Right atrium auricular region (tissue), 2 donors: ENCODE measurements at places on chromosomes 1 and 21. TPM values are rescaled to one million over a fixed set of nuclear protein-coding genes. Genes with fewer than 3 reads are reported as not detected.
A peak's percentile ranks its signal among the peaks of the same experiment; 100 is the strongest.

DNA sequence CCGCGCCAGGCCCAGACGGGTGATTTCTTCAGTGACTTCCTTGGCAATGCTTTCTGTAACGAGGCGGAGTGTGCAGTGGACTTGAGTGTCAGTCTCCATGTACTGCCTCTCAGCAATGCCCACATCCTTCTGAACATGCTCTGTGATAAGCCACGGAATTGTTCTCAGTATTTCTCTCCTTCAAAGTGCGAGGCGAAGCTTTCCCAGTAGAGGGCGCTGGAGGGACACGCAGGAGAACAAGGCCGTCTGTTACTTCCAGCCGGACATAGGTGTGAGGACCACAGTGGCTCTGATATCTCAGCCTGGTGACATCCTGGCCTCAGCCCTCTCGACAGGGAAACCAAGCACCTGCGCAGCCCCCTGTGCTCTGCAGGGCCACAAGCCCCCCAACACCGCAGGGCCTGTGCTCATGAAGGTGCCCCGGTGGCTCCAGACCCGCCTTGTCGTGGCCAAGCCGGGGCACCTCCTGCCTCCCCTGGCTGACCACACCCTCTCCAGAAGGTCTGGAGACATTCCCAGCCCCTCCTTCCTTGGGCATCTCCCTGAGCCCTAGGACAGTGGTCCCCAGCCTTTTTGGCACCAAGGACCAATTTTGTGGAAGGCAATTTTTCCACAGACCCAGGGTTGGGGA lies 46.1 kb upstream of the BACE2 start:
- H3K36me3 ChIP-seq, result no peaks in the 10 kb centered on the region
- H3K4me1 ChIP-seq, result no peaks in the 10 kb centered on the region
- peak; percentile 90 for DNase-seq

- H3K36me3 ChIP-seq, result peaks cover 39% of the 10 kb centered on the region
- no peak overlapping the region for H3K4me3 ChIP-seq
- H3K4me1 ChIP-seq, result no peaks in the 10 kb centered on the region
- H3K27me3 ChIP-seq, result no peaks in the 10 kb centered on the region
- H3K27ac ChIP-seq, result no peak overlapping the region
These were observed 18.9 kb downstream of the CLEC20A start for GRCh38 chr1:178477841-178478240.

- no peak overlapping the region for H3K27ac ChIP-seq
- H3K36me3 ChIP-seq, result no peaks in the 10 kb centered on the region
- no peaks in the 10 kb centered on the region for H3K4me1 ChIP-seq
These were observed 111.0 kb downstream of the NTNG1 start for GRCh38 chr1:107251839-107252238.

DNA sequence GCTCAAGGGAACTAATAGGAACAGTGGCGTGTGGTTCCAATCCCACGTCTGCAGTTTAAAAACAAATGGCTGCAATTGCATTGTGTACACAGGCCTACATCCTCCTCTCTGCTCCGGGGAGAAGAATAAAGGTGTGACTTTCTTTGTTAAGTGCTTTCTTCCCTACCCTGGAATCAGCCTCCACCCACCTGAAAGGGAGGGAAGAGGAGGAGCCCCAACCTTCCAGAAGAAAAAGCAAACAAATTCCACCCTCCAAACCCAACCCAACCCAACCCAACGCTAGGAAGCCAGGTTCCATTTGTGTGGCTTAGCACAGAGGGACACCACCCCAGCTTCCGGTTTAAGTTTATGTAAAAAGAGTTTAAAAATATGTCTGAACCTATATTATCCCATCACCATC lies 11.8 kb upstream of the BACE2 start:
- no peaks in the 10 kb centered on the region for H3K36me3 ChIP-seq
- DNase-seq, result no peak
- no peaks in the 10 kb centered on the region for H3K27me3 ChIP-seq
- no peak overlapping the region for H3K27ac ChIP-seq
- H3K4me3 ChIP-seq, result no peak overlapping the region

GRCh38 chr1:71834601-71835441 lies 447.5 kb downstream of the NEGR1 start:
- no peaks in the 10 kb centered on the region for H3K4me1 ChIP-seq
- H3K27me3 ChIP-seq, result no peaks in the 10 kb centered on the region
- H3K36me3 ChIP-seq, result no peaks in the 10 kb centered on the region
- H3K4me3 ChIP-seq, result no peak overlapping the region

DNA sequence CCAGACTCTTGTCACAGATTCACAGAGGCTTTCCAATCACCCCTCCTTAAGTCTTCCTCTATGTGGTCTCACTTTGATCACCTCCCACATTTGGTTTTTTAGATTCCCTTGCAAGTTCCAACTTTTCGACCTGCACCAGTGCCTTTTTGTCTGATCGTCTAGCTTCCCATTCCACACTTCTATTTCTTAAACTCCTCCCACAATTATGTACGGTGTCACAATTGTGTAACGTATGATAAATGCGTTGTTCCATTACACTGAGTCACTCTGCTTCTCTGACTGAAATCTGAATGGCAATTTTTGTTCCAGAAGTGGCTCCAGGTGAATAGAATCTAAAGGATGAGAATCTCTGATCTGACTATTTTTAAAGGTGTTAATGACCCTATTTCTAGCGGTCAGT lies 320.1 kb downstream of the LMX1A start:
- H3K36me3 ChIP-seq, result no peaks in the 10 kb centered on the region
- DNase-seq, result no peak
- H3K27ac ChIP-seq, result no peak overlapping the region
- H3K27me3 ChIP-seq, result no peaks in the 10 kb centered on the region
- no peaks in the 10 kb centered on the region for H3K4me1 ChIP-seq

DNA sequence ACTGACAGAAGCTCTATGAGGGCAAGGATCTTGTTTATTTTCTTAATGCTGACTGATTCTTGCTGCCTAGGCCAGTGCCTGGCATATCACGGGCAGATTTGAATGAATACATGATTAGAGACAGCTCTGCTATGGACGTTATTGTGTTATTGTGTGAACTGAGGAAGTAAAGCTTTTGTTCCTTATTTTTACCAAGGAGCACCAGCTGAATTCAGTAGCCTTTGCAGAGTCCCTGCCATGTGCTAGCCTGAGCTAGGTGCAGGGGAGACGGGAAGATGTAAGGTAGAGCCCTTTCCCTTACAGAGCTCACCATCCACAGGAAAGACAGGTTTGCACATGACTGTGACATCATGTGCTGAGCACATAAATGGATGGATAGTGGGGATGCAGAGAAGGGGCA lies 36.0 kb upstream of the SCMH1 start:
- H3K36me3 ChIP-seq, result no peaks in the 10 kb centered on the region
- no peaks in the 10 kb centered on the region for H3K27me3 ChIP-seq
- DNase-seq, result no peak
- no peaks in the 10 kb centered on the region for H3K4me1 ChIP-seq
- no peak overlapping the region for H3K27ac ChIP-seq

- H3K4me1 ChIP-seq, result no peaks in the 10 kb centered on the region
- no peak overlapping the region for H3K4me3 ChIP-seq
- DNase-seq, result no peak
These were observed 341.8 kb downstream of the NPHP4 start for GRCh38 chr1:5650283-5651026.

- no peak overlapping the region for H3K27ac ChIP-seq
These were observed 62.1 kb downstream of the CLIC6 start for GRCh38 chr21:34730756-34731445.

GRCh38 chr1:194052514-194053338 lies 866.3 kb upstream of the B3GALT2 start:
- H3K27me3 ChIP-seq, result no peaks in the 10 kb centered on the region
- DNase-seq, result no peak
- H3K4me3 ChIP-seq, result no peak overlapping the region
- H3K4me1 ChIP-seq, result no peaks in the 10 kb centered on the region
- H3K36me3 ChIP-seq, result no peaks in the 10 kb centered on the region

- no peaks in the 10 kb centered on the region for H3K27me3 ChIP-seq
- DNase-seq, result no peak
- no peaks in the 10 kb centered on the region for H3K36me3 ChIP-seq
- no peak overlapping the region for H3K27ac ChIP-seq
These were observed 43.0 kb upstream of the RAP1A start for GRCh38 chr1:111576547-111576946.

- no peaks in the 10 kb centered on the region for H3K27me3 ChIP-seq
- H3K36me3 ChIP-seq, result no peaks in the 10 kb centered on the region
- DNase-seq, result no peak
- H3K4me3 ChIP-seq, result no peak within 1 kb of the TSS
- no peaks in the 10 kb centered on the region for H3K4me1 ChIP-seq
- no peak within 1 kb of the TSS for H3K27ac ChIP-seq
These were observed at the start of gene MROH7 for GRCh38 chr1:54640863-54641836. MROH7 (plus strand) TSS chr1:54641786; CDS start chr1:54652927, 11,141 bp downstream.

The FMO1 gene
- total RNA-seq, result 0.47 TPM

The EDARADD gene
- not detected for total RNA-seq

The LRRIQ3 gene
- total RNA-seq, result 0.16 TPM

The S100A7A gene
- total RNA-seq, result not detected

The FAM151A gene
- not detected for total RNA-seq

The CFAP74 gene
- total RNA-seq, result not detected
